ENCODE measurements at places on chromosomes 7 and 10.

GRCh38 chr10:132420981-132421846 is 24.2 kb downstream of the PWWP2B start:
- peak; percentile 20 for DNase-seq

DNA sequence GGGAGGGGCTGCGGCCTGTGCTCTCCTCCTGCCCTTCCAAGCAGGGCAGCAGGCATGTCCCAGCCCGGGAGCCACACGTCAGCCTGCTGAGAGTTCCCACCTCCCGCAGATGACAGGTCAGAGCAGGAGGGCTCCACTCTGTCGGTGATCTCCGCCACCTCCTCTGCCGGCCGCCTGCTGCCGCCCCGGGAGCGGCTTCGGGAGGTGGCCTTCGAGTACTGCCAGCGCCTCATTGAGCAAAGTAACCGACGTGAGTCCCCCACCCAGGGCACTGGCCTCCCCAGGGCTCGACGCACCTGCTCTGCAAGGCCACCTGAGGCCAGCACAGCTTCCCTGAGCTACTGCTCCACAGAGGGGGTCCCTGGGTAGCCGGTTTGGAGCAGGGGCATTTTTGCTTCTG is 9.4 kb downstream of the AP5Z1 start:
- DNase-seq: no peak

GRCh38 chr7:36972140-36972518 is 247.8 kb upstream of the AOAH start:
- no peak for DNase-seq

GRCh38 chr10:8182806-8183205 is 128.3 kb downstream of the GATA3 start:
- no peak for DNase-seq

DNA sequence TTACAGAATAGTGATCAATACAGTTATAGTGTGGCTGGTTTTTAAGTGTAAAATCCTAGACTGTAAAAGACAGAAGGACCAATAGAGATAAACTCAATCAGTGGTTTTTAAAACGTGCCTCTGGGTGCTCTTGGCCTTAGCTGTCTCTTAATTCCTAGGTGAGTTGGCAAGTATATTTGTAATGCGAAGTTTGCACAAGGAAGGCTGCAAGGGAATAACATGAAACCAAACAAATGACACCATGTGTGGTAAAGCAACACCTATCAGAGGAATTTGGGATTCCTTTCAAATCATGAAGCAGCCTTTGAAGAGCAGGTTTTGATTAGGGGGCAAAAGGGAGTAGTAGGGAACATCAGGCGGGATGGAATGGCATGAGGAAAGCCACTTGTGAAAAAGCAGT is 284.6 kb downstream of the INHBA start:
- no peak for DNase-seq

Data from stimulated activated CD4-positive, alpha-beta T cell treated with anti-CD3 and anti-CD28 coated beads, Interleukin-1b, Interleukin-23, amount 100 ng/mL, for 48 hours (primary cell).